ENCODE measurements at places on chromosomes 6 and 20.

DNA sequence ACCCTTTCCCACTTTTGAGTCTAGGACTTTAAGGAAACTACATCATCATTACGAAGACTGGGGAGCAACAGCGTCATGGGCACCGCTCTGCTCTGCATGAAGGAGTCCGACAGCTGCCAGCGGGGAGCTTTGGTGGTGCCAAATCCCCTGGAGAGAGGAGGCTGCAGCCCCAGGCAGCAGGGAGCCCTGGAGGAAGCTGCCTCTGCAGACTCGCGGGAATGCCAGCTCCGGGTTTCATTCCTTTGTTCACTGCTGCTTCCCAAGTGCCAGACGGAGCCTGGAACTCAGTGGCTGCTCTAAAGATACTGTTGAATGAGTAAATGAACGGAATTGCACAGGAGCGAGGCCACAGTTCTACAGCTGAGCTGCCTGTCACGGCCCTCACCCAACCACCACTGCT lies 196.5 kb upstream of the THBS2 start:
- no peak for DNase-seq

DNA sequence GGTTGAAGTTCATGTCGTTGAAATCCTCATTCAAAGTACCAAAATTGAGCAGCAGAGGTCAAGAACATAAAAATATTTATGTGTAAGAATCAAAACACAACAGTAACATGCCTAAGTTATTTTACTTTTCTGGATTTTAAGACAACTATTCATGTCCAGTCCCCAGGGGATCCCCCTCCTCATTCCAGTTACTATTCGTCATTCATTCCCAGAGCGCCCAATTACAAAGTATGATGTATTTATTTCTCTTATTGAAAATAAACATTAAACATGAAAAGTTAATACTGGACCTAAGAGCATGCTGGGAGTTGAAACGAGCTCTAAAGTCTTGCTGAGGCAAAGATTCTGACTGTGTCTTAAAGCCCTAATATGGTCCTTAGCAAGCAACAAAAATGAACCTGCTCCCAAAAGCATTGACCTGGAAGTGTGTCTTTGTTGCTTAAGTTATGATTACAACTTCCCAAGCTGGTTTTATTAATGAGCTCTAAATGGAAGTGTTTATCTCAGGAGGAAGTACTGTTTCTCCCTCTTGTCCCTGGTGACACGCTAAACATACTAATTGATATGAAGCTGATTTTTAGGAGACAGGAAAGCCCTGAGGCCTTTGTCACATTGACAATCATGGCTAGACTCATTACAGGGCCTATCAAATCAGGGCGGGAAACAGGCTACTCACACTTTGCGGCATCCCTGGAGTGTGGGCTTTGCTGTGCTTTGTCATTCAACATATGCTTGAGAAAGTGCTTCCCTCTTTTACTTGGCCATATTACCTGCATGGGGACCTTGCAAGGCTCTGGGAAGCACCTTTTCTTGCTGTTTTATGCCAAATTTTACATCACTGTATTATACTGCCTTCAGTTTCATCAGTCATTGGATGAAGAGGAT lies 192.2 kb upstream of the DTNBP1 start:
- no peak for DNase-seq

DNA sequence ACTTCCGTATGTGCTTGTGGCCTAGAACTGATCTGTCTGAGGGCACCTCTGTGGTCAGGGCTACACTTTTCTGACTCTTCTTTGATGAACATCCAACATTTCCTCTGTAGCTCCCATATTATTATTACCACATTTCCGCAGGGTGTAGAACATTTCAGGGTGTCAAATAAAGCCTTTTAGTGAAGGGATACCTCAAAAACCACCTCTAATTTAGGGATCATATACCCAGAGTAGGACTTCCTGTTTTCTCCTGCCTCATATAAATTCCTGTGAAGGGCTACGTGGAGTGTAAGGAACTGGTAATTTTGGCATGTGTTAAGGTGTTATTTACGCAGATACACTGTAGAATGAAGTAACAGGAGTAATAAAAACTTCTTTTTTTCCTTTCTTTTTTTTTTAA lies 5.5 kb upstream of the MUC22 start:
- no peak for DNase-seq

- DNase-seq = no peak
These were observed 524 bp downstream of the C20orf203 start for GRCh38 chr20:32672982-32673851.

- no peak for DNase-seq
These were observed 41.5 kb upstream of the FAM83B start for GRCh38 chr6:54805077-54805476.

DNA sequence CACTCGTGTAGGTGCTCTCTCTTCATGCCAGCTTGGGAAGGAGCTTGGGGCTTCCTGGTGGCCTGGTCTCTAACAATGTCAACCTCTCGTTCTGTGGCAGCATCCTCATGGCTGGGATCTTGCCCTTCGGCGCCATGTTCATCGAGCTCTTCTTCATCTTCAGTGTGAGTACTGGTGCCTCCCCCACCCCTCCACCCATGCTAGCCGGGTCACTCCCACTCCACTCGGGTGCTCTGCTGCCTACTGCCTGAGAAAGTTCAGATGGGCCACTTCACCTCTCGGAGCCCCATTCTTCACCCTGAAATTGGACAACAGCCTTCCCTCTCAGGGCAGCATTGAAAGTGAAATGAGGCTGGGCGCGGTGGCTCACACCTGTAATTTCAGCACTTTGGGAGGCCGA lies 48.8 kb downstream of the TM9SF4 start:
- no peak for DNase-seq

DNA sequence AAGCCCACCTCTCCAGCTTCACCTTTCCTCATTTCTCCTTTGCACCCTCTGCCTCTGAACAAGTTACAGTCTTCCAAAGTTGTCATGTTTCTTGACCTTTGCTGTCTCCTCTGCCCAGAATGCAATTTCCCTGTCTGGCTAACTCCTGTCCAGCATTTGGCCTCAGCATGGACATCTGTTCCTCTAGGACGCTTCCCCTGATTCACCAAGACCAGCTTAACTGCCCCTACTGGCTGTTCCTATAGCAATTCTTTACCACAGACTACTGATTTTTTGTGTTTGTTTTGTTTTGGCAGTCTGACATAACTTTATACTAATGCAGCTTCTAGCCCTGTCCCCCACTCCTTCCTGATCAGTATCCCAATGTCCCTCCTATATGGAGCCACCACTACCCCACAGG lies 13.4 kb downstream of the GNL1 start:
- DNase-seq = no peak

DNA sequence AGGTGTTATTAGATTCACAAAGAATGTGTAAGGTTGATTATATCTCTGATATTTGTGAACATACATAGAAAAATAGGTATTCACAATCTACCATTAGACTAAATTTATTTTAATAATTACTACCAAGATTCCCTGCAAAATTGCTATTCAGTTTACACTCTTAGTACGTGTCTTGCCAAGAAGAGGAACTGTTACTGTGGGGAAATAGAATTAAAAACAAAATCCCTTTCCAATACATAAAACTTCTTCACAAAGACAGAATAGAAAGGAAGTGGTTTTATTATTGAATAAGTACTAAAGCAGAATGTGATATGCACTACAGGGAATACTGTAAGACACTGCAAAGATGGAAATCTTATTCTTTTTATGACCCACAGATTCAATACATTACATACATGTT lies 17.0 kb downstream of the RAB32 start:
- no peak for DNase-seq

- DNase-seq = no peak
These were observed 1.4 kb upstream of the PTPRA start for GRCh38 chr20:2871661-2872458.

- DNase-seq = no peak
These were observed 18.2 kb downstream of the TPX2 start for GRCh38 chr20:31757254-31757653.

- no peak for DNase-seq
These were observed 9.3 kb downstream of the CDS2 start for GRCh38 chr20:5136096-5136495.

DNA sequence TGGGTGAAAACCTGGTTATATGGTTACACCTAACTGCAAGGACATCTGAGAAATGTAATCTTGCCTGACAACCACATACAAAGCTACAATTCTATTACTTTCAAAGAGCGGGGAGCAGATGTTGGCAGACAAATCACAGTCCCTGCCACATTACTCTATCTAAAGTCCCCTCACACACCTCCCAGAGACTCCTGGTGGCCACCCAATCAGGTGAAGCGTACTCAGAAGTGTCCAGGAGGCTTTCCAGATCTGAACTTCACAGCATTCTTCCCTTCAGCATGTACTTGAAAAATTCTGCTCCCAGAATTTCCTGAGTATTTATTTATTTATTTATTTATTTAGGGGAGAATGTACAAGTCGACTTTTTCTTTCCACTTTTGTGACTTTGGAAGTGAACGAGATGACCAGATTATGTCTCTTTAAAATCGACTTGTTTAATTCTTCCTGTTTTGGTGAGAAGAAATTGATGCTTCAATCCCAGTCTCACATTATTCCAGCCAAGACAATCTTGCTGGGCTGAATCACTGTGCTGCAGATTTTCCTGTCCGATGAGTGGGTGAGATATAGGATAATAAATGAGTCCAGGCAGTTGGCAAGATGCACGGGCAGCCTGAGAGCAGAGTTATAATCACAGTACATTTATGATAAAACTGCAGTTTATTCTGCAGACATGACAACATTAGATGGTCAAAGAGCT lies 46.9 kb upstream of the POPDC3 start:
- DNase-seq = no peak

GRCh38 chr20:45963059-45964005 lies 8.7 kb downstream of the ZNF335 start:
- DNase-seq = no peak

DNA sequence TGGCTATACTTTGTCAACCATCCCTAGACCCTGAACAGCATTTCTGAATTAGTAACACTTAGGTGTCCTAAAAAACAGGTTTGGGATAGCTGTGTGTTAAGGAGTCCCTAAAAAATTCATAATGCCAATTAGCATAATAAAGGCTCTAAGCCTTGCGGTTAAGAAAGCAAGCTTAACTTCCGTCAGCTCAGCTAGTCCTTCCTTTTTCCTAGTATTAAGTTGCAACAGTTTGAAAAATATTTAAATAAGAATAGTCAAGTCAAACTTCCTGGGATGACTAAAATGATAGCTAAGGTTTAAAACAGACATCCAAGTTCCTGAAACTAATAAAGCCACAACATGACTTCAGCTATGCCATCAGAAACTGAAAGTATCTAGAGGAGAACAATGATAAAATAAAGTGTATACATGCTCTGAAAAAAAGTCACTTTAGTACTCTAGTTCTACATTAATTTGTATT lies 3.5 kb downstream of the AKIRIN2 start:
- DNase-seq = no peak

- DNase-seq = no peak
These were observed 53.4 kb downstream of the MRPL14 start for GRCh38 chr6:44073612-44074438.

DNA sequence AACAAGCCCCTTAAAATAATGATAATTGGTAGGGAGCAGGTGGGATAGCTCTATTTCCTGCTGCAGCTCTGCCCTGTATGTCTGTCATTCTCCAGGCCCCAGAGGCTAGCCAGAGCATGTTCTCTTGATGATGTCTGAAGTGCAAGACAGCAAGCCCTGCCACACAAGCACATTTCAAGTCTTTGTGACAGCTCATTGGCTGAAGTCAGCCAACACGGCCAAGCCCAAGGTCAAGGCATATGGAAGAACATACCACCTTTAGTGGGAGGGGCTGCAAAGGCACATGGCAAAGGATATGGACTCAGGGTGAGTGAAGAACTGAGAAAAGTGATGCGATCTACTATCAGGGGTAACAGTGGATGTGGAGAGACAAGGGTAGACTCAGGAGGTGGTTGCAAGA lies 116.1 kb downstream of the PRND start:
- no peak for DNase-seq

DNA sequence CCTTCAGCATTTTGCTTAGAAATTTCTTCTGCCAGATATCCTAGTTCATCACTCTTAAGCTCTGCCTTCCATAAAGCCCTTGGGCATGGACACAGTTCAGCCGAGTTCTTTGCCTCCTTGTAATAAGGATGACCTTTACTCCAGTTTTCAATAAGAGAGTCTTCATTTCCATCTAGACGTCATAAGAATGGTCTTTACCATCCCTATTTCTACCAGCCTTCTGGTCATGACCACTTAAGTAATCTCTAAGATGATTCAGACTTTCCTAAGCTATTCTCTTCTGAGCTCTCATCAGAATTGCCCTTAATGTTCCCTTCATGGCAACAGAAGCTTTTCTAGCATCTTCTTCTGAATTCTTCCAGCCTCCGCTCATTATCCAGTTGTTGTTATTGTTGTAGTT lies 126.1 kb downstream of the TFAP2C start:
- DNase-seq = no peak

GRCh38 chr6:139588076-139588639 lies 213.7 kb upstream of the CITED2 start:
- DNase-seq = no peak

DNA sequence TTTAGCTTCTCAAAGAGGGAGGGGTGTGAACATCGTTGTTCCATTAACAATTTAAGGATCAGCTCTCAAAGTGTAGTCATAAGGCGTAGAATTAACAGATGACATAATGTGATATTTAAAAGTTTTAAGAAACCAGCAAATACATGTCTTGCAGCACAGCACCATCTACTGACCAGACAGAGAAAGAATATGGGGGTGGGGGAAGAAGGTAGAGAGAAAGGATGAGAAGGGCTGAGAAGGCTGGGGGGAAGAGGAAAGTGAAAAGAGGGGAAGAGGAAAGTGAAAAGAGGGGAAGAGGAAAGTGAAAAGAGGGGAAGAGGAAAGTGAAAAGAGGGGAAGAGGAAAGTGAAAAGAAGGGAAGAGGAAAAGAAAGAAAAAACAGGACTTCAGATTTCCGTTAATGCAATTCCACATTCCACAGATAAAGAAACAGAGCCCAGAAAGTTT lies 80.9 kb downstream of the HAO1 start:
- DNase-seq = peak; percentile 64

GRCh38 chr20:41361757-41362747 lies 4.6 kb downstream of the EMILIN3 start:
- DNase-seq = no peak

DNA sequence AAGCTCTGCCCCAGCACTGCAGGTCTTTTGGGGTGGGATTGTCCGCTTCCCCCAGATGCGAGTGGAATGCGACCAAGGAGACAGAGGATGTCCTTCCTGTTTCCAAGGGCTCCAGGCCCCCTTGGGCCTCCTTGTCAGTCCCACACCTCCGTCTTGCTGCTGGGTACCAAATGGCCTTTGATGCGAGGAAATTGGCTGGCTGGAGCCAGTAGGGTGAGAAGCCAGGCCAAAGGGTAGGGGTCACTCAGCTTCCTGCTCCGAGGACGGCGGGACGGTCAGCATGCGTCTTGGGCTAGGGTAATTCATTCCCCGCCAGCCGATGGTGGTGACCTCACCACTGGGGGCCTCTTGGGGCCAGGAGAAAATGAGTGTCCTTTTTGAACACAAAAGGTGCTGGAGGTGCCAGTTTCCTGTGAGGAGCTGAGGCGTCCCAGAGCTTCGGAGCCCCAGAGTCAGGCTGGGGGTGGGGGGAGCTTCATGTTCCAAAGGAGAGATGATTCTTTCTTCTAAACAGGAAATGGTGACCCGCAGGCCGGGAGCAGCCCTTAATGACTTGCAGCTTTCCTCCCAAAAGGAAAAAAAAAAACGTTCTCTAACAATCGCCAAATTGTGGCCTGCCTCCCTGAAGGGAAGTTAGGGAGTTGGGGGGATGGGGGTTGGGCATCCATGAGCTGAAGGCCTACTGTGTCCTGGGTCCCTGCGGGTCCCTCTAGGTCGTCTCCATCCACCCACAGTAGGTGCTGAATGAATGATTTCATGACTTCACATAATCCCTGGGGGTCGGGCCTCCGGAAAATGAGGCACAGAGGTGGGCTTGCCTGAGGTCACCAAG lies 6.7 kb downstream of the SNAI1 start:
- no peak for DNase-seq

- no peak for DNase-seq
These were observed 22.6 kb downstream of the MAS1 start for GRCh38 chr6:159913375-159913774.

GRCh38 chr6:38552121-38552520 lies 87.6 kb downstream of the BTBD9 start:
- no peak for DNase-seq

All from RWPE1 (cell line).